Stimulated activated CD8-positive, alpha-beta memory T cell treated with anti-CD3 and anti-CD28 coated beads, Interleukin-4, amount 100 ng/mL, for 4 hours (primary cell): ENCODE measurements at places on chromosomes 6 and 20.

DNA sequence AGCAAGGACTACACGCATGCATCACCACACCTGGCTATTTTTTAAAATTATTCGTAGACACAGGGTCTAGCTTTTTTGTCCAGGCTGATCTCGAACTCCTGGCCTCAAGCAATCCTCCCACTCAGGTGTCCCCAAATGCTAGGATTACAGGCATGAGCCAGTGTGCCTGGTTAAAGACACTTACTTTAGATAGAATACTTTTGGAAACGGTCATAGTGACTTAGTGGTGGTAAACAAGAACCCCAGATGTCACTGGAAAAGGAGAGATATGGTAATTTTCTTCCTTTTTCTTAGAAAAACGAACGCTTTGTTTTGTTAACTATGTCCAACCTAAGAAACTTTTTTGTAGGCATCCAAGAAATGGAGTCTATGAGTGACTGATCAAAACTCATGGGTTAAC lies 137.3 kb downstream of the TFAP2B start:
- no peak for DNase-seq

DNA sequence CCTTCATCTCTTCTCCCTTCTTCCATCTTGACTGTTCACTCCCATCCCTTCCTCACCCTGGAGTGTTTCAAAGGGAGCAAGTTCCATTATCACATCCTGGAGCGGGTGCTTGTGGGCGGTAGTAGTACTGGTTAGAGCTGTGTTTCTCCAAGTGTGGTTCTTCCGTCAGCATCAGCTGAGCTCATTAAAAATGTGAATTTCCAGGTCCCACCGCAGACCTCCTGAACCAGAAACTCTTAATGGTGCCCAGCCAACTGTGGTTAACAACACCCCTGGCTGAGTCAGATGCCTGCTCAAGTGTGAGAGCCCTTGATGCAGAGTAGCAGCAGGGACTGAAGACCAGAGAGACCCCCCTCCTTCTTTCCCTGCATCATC lies 24.4 kb downstream of the ANGPT4 start:
- no peak for DNase-seq

- no peak for DNase-seq
These were observed 4.2 kb downstream of the AHI1 start for GRCh38 chr6:135493218-135493961.

- no peak for DNase-seq
These were observed 1.9 kb downstream of the ABRACL start for GRCh38 chr6:139030228-139030963.

DNA sequence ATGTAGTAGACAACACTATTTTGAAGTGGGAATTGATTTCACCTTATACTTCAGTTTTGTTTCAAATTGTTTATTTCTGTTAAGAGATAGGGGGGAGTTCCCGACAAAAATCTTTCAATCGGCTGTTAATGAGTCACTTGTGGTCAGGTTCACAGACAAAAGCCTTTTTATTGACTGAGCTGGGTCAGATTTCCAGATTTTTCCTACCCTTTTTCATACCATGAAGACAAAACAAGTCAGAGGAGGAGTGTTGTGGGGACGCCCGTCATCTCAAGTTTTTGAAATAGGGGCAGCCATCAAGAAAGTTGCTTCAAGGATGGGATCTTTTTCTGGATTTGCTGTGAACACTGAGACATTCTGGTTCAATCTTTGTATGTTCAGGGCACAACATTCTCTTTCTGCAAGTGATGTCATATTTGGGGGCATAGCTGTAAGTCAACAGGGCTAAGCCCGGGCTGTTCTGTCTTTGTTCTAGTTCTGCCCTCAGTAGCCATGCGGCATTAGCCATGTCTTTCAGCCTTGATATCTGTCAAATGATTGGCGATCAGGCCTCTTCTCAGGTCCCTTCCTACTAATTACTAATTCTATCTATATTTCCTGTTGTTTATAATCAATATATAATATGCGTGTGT lies 496.0 kb upstream of the MARCKS start:
- no peak for DNase-seq

- no peak for DNase-seq
These were observed 106.5 kb upstream of the COL21A1 start for GRCh38 chr6:56353860-56354259.

- no peak for DNase-seq
These were observed 67.9 kb upstream of the BTN3A2 start for GRCh38 chr6:26296857-26297648.

DNA sequence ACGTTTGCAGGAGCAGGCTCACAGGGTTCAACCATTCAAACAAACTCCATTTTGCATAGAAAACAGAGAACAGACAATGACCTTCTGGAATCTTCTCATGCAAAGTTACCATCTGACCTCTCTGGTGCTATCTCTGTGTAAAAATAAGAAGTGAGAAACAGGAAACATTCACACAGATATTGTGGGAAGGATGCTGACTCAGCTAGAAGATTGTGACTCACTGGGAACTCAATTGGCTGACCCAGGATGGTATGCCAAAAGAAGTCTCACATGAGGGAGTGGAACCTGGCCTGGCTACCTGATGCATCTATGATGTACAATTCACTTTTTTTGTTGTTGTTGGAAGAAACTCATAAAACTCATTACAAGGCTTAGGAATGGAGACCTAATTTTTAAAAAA lies 61.1 kb upstream of the TBX18 start:
- no peak for DNase-seq

DNA sequence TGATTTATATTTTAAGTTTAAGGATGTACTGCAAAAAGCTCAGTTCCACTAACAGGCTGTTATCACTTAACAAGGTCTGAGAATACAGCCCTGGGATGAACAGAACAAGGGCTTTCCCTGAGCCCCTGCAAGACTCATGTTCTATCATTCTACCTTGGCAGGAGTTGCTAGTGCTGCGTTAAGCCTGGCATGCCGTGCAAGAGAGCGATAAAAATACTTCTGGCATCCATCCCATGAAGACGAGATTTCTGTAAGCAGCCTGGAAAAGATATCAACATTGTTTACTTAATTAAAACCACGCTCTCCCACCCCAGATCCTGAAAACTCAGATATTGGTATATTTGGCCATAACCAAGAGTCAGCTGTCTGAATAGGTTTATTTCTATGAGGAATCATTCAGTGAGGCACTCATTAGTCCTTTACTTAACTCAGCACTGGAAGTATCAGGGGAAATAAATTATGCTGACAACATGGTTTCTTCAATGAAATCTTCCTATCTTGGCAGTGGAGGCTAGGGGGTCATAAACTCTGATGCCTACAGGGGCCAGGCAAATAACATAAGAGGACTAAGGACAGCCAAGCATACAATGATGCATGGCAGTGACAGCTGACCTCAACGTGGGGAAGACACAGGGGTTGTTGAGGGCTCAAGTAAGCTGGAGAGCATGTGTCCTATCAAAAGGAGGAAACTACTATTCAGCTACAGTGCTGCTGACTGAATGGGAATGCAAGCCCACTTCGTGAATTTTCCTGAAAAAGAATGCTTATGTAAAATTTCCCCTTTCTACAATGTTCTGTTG lies 37.6 kb upstream of the LYRM2 start:
- DNase-seq: no peak

- DNase-seq: no peak
These were observed 9.9 kb downstream of the BLOC1S5 start for GRCh38 chr6:8054276-8054675.

- DNase-seq: no peak
These were observed 166.4 kb upstream of the CITED2 start for GRCh38 chr6:139540894-139541293.

DNA sequence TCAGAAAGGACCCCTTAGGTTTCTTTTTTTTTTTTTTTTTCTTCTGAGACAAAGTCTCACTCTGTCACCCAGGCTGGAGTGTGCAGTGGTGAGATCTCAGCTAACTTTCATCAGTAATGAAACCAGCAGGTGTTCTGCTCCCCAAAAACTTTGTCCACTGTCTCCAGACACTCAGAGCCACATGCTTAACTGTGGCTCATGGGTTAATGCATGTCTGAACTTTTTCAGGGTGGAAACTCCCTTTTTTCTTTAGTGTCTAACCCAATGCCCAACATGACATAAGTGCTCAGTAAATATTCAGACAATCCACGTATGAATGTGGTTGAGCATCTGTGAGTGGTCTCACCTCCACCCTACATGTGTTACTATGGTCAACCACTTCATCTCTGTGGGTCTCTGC lies 45.4 kb downstream of the MYB start:
- DNase-seq: no peak

GRCh38 chr6:85408039-85408438 lies 41.8 kb upstream of the NT5E start:
- no peak for DNase-seq

DNA sequence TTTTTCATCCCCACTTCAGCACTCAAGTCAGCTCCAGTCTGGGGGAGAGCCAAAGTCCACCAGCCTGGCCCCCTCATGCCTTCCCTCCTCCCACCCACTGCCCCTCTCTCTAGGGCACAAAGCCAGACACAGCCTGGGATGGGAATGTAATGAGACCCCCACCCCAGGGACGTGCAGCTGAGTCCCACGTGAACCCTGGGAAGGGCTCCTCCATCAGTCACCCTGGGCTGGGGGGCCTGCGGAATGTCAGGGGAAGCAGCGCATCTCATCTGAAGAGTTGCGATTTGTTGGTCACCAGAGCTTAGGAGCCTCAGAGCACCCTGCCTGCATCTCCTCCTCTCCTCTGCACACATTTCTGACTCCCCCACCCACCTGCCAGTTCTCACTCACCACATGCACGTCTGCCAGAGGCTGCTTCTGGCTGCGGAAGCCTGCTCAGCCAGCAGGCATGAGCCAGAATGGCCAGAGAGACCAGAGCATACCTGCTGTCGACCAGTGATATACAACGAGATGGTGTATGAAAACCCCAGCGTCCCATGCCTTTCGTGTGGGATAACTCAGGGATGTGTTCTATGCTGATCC lies 167.1 kb upstream of the TOP1 start:
- DNase-seq: no peak

DNA sequence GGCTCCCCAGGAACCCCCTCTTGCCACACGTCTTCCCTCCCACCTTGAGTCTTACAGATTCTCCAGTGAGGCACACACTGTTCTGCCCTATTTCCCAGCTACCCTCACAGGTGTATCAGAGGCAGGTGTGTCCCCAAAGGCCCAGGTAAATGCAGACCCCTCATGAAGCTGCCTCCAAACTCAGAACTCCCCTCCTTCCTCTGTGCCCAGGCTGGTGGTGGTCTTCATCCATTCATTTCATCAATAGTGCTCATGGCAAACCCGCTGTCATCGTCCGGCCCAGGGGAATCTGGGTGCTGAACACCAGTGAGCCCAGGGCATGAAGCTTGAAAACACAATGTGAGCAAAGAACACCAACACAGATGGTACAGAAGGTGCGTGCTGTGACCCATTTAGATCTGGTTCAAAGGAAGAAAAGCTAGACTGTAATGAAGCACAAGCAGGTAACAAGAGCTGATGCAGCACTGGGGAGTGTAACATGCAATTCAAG lies 213.1 kb downstream of the SYNDIG1 start:
- no peak for DNase-seq

DNA sequence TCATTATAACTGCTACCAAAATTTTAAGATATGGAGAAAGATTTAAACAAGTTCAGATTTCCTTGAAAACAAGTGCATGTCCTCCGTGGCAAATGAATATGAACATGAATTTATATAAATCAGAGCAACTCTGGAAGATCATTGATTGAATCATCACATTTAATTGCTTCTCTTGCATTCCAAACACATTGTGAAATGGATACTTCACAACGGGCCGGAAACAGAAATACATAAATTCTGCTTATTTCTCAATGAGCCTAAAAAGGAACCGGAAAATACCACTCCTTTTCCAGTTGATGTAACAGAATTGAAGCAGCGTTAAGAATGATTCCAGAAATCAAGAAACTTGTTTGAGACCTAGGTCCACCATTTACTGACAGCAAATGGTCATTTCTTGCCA lies 134.6 kb upstream of the BTN3A2 start:
- DNase-seq: no peak

DNA sequence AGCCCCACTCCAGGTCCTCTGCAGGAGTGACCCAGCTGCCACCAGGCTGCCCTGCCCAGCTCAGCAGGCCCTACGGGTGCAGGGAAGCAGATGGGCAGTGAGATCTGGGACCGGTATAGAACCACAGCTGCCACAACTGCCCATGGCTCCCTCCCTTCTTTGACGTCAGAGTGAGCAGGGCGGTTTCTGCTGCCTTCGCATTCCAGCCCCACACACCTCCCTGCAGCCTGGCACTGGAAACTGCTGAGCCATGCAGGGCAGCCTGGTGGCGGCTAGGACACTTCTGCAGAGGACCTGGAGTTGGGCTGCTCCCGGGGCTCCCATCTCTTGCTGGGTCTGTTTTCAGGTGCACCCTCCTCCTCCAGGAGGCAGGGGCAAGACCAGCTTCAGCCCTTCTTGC lies 101.6 kb upstream of the CD93 start:
- DNase-seq: no peak

DNA sequence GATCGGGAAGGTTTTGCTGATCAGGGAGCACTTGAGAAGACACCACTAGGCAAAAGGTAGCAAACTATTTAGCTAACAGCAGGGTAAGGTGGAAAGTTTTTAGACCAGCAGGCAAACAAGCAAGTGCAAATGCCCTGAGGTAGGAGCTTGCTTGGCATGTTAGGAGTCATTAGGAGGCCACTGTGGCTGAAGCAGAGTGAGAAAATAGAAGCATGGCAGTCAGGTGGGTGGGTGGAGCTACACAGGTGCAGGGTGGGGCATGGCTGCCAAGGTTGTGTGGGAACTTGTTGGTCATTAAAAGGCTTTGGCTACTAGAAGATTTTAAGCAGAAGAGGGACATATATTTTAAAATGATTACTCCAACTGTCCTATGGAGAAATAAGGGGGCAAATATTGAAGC lies 77.3 kb downstream of the EDN1 start:
- no peak for DNase-seq

GRCh38 chr6:150267686-150268561 lies 100.9 kb upstream of the IYD start:
- no peak for DNase-seq

GRCh38 chr20:20207291-20207690 lies 155.0 kb downstream of the CFAP61 start:
- no peak for DNase-seq

DNA sequence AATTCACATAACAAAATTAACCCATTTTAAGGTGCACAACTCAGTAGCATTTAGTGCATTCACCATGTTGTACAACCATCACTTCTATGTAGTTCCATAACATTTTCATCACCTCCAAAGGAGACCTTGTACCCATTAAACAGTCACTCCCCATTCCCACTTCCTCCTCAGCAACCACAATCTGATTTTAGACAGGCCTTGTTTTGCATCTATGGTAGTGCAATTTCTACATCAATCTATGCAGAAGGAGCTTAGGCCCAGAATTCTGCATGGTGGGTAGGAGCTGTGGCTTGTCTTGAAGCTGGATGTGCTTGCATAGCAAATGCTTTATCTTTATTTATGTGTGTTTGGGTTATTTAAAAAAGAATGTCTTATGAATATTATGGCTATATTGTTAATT lies 13.5 kb upstream of the HLA-DQA1 start:
- DNase-seq: no peak
